Adipocyte (in vitro differentiated cells): ENCODE measurements at places on chromosomes 1 and 21.
A peak's percentile ranks its signal among the peaks of the same experiment; 100 is the strongest.

DNA sequence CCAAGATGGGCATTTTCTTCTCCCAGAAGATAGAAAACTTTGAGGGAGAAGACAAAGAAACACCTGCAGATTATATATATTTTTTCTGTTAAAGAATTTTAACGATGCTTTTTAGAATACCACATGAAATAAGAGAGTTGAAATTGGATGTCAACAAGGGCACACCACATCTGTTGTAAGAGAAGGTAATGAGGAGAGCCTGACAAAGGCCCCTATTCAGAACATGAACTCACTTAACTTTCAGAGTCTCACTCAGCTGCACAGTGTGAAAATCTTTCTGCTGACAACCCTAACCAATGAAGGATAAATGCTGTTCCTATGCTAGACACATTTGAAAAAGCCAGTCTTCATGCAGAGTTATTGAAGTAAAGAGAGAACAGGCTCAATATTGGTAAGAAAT lies 7.3 kb downstream of the KRTAP22-2 start:
- no peak for DNase-seq

DNA sequence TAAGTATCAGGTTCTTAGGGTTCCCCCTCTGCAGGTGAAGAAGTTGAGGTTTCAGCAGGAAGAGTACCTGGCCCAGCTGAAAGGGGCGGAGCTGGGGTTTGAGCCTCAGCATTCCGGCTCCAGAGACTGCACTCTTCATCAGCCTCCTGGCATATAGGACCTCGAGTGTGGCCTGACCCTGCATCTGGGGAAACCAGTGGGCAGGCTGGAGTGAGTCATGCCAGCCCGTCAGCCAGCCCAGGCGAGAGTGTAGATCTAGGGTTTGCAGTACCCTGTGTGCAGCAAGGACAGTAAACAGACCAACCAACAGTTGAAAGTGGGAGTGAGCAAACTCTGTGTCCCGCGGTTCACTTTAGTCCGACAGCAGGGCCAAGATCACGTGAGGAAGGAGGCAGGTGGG lies 14.1 kb downstream of the MFSD2A start:
- no peak for DNase-seq

- no peak for DNase-seq
These were observed 342.5 kb downstream of the DISC1 start for GRCh38 chr1:231969076-231969475.

- DNase-seq, result no peak
These were observed 36.5 kb upstream of the PDE9A start for GRCh38 chr21:42616941-42617340.

- DNase-seq, result no peak
These were observed 203.9 kb upstream of the PROX1 start for GRCh38 chr1:213783893-213784292.

- no peak for DNase-seq
These were observed 15.6 kb downstream of the PAX7 start for GRCh38 chr1:18646091-18646785.

- no peak for DNase-seq
These were observed 22.6 kb upstream of the RAB3GAP2 start for GRCh38 chr1:220294846-220295301.

DNA sequence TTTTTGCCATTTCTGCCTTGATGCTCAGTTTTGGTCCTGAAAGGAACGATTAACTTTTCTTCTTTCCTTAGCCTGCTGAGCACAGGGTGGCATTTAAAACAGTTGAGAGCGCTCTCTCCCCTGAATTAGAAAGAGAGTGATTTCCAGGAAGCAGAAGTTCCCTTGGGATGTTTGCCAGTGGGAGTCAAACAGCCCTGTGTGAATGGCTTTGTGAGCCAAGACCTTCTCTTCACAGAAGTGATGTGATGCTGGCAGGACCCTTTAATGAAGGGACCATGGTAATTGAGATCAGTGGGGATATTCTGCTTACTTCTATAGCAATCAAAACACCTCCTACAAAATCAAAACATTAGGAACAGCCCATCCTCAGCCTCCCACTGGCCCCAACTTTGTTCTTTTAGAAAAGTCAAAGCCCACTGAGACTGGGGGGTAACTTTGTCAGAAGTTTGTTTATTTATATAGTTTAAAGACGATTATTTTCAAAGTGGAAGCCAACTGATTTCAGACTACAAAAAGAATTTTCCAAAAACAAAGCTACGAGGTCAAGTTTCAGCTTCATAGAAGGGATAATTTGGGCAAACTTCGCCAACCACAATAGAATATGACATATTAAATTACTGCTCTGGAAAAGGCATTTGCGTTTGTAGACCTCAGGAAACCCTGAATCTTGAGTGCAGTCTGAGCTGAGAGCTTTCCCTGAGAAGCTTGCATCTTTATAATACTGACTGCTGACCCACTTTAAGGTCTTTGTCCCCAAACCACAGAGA lies 122.7 kb downstream of the GABPA start:
- peak; percentile 66 for DNase-seq

DNA sequence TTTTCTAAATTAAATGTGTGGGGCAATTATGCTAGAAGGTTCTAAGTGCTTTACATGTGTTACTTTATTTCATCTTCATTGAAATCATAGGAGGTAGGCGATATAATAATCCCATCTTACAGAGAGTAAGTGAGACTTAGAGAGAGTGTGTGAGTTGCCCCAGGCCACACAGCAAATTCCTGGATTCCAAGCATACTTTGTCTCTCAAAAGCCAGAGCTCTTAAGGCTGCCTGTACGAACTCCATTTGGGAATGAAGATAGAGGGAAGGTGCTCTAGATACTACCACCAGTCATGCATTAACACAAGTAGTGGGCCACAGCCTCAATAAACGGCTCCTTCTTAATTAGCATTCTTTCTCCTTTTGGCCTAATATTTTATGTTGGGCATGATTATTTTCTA lies 170.1 kb downstream of the SIPA1L2 start:
- no peak for DNase-seq

GRCh38 chr1:71080230-71080738 lies 551 bp downstream of the ZRANB2 start:
- peak; percentile 48 for DNase-seq

DNA sequence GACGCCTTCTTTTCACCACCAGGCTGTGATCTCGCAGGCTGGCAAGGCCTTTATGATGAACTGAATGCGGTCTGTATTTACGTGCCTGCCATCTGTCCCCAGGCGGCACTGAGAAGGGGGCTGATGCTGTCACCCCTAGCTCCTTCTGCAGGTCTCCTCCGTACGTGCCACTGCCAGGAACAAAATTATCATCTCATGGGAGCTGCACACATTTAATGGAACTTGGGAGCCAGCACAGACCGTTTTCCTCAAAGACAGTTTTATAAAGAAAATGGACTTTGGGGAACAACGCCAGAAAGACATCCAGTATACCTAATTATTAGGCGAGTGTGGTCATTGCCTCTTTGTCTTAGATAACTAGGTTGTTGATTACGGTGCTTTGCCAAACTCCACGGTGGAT lies 434.5 kb downstream of the KIF26B start:
- no peak for DNase-seq

DNA sequence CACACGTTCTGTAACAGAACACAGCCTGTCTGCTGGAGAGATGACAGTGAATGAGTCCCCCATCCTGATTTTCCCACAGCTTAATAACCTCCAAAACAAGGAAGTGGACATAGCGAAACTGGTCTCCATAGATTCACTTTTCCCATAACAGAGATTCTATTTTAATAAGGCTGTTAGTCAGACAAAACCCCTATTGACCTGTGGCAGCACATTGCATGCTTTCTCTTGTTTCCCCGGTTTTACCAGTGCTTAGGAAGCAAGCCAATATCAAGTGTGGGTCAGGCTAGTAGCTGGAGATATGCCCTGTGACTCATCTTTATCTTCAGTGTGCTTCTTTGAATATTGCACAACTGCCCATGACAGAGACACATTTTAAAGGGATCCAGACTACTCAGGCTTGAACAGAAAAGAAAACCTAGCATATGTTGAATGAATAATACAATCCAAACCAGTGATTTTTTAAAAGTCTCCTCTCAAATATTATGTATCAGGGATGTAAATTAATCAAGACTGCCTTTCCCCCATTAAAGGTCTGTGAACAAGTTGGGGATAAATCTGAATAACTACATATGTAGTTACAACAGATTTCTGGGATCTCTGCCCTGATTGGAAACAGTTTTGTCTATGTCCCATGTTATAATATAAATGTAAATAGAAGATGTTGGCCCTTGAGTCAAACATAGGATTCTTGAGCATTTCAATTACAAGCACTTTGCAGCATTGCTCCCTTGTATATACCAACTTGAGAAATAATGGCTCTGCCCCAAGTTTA lies 11.9 kb upstream of the CLDN8 start:
- peak; percentile 59 for DNase-seq

GRCh38 chr1:247487057-247487456 lies 29.2 kb upstream of the OR2B11 start:
- DNase-seq, result peak; percentile 59

DNA sequence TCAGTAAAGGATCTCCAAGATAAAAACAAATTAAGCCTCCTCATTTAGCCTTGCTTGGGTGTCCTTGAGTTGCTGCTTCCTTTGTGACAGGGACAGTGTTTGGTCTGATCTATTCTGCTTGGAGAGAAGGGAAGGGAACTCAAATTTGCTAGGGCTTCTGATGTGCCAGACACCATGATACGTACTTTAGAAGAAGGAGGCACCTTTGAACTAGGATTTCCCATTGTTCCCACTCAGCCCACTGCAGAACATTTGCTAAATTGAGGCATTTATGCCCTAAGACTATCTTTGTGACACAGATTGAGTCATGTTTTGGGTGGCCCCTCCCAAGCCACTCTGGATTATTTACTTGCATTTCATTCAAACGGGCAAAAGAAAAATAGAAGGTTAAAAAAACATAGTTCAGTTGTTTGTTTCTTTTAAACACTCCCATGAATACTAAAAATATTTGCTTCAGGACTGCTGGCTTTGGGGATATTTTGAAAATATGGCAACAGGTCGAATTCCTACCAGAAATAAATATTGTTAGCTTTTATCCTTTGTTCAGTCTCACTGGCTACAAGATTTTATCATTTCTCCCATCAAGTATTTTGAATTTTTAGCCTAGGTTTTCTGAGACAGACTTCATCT lies 81.9 kb upstream of the WLS start:
- peak; percentile 68 for DNase-seq

DNA sequence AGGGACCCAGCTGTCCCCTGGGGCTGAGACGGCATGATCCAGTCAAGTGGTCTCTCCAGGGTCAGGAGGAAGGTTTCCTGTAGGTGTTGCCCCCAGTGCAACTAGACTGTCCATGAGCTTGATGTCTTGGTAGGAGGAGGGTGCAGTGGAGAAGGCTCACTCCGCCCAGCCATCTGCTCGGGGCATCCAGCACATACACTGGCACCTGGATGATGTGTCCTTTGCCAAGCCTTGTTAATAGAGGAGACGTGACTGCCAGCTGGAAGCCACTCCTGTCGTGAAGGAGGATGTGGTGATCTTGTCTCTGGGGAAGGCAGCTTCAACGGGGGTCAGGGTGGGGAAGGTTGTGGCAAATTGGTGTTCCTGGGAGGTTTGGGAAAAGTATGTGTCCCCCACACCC lies 6.2 kb downstream of the DISP3 start:
- DNase-seq, result no peak

DNA sequence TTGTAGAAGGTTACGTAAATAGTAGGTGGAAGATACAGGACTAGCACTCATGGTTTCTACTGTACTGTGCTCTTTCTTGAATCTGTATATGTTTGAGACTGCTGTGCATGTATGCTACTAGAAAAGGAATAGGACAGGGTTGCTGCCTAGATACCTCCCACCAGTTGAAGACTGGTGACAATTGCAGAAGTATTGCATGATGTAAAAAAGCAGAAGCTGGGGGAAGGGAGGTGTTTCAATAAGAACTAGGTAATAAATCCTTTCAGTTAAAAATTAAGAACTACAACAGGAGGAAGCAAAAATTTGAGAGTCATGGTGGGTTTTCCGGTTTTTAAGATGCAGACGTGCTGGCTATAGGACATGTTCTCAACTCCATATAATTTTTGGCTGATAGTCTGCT lies 88.1 kb downstream of the CCDC30 start:
- DNase-seq, result no peak
